SW 1271 (cell line): ENCODE measurements at places on chromosomes 5 and 9.

GRCh38 chr9:6845128-6845826 lies 87.5 kb downstream of the KDM4C start:
- no peak for DNase-seq

DNA sequence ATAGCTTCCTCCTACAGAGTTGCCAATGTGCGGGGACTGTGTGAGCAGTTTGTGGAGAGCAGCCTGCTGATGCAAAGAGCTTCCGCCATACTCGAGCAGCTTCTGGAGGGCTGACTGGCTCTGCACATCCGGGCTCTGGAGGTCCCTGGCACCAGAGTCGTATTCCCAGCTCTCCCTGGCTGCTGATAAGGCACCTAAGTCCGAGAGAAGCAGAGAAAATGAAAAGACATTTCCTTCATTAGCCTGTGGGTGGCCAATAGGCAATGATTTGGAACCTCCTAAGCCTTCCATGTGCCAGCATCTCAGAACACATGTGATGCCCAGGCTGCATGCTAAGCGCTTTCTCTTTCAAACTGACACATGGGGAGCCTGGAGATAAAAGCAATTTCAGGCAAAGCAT lies 94.3 kb downstream of the TSSK1B start:
- no peak for DNase-seq

DNA sequence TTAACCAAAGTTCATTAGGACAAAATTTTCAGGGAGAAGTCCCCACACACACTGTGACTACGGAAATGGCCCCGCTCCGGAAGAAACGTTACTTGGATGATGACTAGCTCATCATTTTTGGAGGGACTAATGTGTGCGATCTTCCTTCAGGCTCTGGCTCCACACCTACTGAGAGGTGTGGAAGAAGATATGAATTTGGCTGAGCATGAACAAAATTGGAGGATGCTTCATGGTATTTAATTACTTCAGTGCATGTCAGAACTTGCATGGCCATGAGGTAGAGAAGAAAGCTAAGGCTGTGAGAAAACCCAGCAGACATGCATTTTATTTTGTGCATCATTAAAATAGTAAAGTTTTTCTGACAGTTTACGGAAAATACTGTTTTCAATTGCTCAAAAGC lies 202.1 kb upstream of the TLE4 start:
- no peak for DNase-seq

DNA sequence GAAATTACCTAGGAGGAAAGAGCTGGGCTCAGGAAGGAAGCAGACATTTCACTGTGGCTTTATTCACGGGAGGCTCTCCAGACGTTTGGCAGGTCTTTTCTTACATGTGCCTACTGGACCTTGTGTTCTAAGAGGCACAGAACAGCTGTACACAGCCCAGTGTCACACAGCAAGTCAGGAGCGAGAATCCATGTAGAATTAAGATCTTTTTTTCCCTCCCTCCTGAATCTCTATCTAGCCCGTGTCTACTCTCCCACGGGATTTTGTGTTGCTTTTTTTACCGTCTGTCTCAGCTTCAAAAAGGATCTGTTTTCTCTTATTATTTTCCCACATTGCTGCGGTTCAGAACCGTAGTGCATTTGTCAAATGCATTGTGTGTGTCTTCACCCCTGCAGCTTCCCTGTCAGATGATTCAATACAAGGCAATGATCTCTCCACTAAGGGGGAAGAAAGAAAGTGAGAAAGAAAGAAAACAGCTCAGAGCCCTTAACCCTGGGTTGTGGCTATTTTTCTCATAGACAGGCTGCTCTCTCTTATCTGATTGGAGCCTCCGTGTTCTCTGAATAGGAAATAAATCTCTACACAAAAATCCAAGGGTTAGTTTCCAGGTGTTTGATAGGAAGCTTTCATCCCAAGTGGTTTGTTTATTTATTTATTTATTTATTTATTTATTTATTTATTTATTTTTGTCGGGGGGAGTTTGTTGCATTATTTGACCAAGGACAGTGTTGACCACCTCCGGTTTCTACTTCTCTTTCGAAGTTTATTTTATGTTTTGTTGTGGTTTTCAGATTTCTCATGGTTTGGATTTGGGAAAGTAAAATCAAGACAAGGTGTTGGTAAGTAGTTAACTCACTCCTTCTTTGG lies 191.0 kb downstream of the NTRK2 start:
- no peak for DNase-seq

DNA sequence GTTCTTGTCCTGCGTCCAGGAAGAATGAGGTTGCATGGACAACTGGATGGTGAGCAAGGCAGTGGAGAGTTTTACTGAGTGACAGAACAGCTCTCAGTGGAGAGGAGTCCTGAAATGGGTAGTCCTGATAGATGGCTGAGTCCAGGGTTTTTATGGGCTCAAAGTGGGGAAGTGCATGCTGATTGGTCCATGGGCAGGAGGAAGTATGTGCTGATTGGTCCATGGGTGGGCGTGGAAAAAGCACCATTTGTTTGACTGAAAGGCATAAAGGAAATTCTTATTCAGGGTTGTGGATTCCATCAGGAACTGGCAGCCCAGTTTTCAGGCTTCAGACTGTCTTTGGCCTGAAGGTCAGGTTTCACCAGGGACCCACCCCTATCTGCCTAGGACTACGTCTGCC lies 10.6 kb downstream of the FSD1L start:
- DNase-seq, result no peak

DNA sequence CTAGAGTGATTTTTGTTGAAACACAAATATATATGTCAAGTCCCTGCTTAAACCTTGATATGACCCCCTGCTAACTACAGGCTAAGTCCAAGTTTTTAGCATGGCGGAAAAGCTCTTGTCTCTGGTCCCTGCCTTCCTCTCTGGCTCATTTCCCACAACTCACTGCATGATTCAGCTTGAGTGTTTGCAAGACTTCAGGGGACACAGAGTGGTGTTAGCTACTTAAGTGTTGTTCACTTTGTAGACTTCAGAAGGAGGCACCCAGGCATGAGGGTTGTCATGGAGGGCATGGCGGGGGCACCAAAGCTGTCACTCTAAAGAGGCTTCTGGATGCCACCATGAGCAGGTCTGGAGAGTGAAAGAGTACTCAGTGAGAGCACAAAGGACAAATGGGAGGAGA lies 362.4 kb upstream of the ACTBL2 start:
- no peak for DNase-seq

GRCh38 chr5:144201588-144201987 lies 30.9 kb downstream of the KCTD16 start:
- DNase-seq, result no peak

GRCh38 chr9:93059011-93059714 lies 662 bp downstream of the SUSD3 start:
- DNase-seq, result no peak

- no peak for DNase-seq
Observed at GRCh38 chr5:54837093-54837492, 148.3 kb downstream of the ESM1 start.

- no peak for DNase-seq
Observed at GRCh38 chr5:58156361-58156760, 303.5 kb downstream of the PLK2 start.

- DNase-seq, result no peak
Observed at GRCh38 chr9:93567271-93567959, 9.0 kb upstream of the PHF2 start.

DNA sequence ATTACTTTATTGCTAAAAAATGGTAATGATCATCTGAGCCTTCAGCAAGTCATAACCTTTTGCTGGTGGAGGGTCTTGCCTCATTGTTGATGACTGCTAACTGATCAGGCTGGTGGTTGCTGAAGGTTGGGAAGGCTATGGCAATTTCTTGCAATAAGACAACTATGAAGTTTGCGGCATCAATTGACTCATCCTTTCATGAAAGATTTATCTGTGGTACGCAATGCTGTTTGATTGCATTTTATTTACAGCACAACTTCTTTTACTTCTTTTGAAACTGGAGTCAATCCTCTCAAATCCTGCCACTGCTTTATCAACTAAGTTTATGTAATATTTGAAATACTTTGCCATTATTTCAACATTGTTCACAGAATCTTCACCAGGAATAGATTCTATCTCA lies 58.3 kb upstream of the ACO1 start:
- DNase-seq, result no peak

GRCh38 chr9:78606001-78606379 lies 309.1 kb downstream of the PSAT1 start:
- DNase-seq, result no peak

DNA sequence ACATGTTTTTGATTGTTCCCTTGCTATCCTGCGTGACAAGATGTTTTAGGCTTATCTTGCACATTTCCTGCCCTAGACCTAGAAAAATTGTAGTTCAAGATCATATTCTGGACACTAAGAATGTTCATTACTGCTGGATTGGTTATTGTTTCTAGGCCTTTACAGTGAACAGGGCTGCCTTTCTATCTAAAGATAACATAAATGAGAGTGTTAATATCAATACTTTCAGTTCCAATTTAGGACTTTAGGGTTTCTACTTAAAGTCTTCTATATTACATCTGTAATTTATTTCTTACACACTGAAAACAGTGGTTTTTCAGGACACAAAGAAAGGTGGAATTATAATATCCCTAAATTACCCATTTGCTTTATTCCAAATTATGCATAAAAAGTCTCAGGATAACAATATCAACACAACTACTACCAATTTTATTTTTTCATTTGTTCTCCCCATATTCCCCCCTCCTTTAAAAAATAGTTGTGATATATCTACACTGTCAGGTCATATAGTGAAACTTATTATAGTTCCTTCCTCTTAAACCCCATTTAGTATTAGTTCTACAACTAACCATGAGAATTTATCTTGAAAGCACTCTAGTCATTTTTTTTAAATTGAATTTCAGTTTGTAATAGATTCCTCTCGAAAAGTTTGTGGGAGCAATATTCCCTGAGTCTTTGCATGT lies 293.9 kb upstream of the RIOK2 start:
- no peak for DNase-seq

GRCh38 chr9:123059472-123060220 lies 26.2 kb downstream of the GPR21 start:
- no peak for DNase-seq

DNA sequence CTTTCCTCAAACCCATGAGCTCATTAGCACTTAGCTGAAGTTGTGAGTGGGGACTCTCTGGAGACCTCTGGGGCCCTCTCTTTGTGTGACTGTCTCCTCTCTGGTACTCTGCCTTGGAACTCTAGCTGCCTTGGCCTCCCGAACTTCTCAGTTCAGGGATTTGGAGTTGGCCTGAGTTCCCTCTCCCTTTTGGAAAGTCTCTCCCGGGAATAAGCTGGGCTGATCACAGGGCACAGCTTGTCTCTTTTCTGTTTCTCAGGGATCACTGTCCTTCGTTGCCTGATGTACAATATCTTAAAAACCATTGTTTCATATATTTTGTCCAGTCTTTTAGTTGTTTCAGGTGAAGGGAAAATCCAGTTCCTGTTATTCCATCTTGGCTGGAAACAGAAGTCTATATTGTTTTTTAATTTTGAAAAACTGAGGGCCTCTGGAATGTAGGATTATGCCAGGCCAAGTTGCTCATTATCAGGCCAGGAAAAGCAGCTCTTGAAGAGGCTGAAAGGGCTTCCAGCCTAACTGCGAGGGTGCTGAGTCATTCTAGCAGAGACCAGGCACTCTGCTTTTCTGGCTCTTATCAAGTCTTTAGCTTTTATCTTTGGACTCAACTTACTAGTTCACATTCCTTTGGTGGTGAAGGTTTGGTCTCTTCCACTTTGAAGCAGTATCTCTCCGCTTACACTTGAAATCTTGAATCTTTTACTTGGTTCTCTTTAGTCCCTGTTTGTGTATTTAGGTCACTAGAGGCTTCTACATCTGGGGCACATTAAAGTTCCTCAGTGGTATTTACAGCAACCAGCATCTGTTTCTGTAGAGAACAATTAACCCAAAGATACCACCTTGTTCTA lies 8.4 kb upstream of the RGS3 start:
- DNase-seq, result peak; percentile 25

- peak; percentile 14 for DNase-seq
Observed at GRCh38 chr5:21919414-21920022, 933.6 kb downstream of the CDH12 start.

DNA sequence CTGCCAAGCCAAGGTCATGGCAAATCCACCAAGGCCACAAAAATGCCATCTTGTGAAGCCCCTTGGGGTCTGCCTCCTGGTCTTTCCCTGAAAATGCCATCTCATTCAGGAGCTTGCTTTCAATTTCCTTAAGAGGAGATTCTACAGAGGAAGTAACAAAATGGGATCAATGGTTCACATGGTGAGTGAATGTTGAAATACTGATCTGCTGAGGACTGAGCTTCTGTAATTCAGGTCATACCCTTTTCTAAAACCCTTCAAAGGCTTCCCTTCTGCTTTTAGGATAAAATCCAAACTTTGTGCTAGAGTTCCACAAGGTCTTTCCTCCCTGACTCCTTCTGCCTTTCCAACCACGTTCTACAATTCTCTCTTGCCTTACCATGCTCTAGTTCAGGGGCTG lies 24.7 kb upstream of the NR3C1 start:
- DNase-seq, result no peak

DNA sequence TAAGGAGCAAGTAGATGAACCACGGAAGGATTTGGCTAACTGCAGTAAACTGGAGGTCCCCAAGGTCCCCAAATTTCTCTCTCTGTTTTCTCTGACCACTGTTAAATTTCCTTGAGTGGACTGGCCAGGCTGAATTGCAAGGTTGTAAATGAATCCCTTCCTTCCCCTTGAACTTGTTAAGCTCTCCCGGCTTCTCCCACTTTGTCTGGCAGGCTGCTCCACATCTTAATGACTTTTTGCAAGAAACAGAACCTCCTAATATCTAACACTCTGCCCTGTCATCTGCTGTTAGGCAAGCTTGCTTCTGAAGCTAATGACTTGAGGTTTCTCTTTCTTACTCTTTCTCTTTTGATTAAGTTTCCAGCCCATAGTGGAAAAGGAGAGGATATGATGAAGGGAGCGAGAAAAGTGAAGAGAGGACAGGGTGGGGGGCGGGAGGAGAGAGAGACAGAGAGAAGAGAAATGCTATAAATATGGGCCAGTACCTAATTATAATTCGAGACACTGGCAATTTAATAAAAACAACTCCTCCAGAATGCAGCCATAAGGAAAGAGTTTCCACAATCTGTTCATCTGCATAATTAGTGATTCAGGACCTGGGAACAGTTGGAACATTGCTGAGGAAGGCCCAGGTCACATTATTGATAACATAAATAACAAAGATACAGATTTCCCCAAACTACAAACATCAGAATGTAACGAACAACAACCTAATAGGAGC lies 437.3 kb upstream of the MPDZ start:
- DNase-seq, result no peak

- DNase-seq, result no peak
Observed at GRCh38 chr5:16889203-16889971, 46.7 kb downstream of the MYO10 start.

GRCh38 chr5:6307304-6307703 lies 71.0 kb downstream of the MED10 start:
- DNase-seq, result no peak

DNA sequence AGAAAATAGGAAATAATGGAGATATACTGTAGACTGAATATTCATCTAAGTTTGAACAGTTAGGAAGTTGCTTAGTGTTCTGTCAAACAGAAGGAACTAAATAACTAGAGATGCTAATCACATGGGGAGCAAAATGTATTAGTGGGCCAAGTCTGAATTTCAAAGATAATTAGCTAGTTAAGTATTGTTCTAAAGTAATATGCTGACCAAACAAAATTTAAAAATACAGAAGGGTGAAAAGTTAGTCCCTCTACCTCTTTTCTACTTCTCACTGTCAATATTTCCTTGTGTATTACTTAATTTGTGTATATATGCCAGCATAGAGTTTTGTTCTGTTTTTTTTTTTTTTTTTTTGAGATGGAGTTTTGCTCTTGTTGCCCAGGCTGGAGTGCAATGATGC lies 4.0 kb downstream of the MCCC2 start:
- DNase-seq, result no peak

- no peak for DNase-seq
Observed at GRCh38 chr5:58929726-58930125, 346.9 kb downstream of the RAB3C start.

GRCh38 chr5:156851880-156852279 lies 1.8 kb downstream of the PPP1R2B start:
- no peak for DNase-seq

GRCh38 chr5:60820593-60821487 lies 23.2 kb downstream of the ELOVL7 start:
- DNase-seq, result no peak
